ENCODE measurements at places on chromosomes 3 and 15.

DNA sequence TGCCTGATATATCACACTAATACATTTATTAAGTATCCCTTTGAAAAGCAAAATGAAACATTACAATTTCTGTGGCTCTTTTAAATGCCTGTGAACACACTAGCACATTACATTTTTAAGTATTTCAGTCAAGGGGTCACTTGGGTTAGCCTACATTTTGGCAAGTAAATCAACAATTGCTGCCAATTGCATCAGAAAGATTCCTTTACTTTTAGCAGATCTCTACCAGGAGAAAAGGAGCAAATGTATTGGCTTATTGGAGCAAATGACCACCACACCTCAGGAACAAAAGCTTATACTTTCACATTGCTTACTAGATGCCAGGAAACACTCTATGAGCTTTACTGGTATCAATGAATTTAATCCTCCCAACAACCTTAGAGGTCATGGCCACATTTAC lies 947.1 kb downstream of the FHIT start:
- DNase-seq: no peak

DNA sequence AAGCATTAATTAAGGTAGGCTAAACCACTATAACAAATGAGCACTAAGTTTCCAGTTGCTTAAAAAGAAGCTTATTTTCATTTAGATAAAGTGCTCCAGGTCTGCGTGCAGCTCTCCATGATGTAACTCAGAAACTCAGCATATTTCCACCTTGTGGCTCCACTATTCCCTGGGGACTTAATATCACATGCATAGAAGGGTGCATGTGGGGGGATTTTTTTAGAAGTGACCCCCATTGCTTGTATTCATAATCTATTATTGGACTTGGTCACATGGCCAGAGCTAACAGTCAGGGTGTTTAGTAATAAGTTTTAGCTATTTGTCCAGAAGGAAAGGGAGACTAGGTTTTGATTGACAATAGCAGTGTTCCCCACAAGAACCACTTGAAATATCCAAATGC lies 86.8 kb downstream of the TMCO5A start:
- DNase-seq: no peak

DNA sequence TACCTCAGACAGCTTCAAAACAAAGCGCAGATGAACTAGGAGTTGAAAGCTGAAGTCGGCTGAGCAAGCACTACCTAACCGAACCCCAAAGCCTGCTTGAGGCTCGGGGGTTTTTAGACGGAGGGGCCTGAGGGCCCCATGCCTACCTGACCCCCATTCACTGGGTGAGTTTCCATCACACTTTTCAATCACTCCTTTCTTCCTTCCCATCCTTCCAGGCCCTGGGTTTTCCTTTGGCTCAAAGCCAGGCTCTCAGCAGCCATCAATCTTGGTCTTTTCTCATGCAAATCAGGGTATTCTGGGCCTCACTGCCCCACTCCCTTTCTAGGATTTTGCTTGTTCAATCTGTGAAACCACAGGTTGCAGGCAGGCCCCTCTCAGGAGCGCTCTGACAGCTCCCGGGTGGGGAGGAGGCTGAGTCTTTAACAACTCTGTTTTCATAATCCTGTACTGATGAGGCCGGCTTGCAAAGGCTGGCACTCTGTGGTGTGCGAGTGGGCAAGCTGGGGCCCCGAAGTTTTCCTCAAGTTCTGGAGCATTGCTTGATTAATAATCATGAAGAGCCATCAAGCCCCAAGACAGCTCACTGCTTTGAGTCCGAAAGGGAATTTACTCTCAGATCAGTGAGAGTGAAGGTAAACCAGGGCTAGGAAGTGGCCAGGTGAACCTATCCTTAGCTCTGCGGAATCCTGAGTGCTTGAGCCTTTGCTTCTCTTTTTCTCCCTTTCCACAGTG lies 97.6 kb downstream of the FRMD4B start:
- peak; percentile 48 for DNase-seq

GRCh38 chr15:87263296-87263695 lies 993.2 kb downstream of the NTRK3 start:
- no peak for DNase-seq

DNA sequence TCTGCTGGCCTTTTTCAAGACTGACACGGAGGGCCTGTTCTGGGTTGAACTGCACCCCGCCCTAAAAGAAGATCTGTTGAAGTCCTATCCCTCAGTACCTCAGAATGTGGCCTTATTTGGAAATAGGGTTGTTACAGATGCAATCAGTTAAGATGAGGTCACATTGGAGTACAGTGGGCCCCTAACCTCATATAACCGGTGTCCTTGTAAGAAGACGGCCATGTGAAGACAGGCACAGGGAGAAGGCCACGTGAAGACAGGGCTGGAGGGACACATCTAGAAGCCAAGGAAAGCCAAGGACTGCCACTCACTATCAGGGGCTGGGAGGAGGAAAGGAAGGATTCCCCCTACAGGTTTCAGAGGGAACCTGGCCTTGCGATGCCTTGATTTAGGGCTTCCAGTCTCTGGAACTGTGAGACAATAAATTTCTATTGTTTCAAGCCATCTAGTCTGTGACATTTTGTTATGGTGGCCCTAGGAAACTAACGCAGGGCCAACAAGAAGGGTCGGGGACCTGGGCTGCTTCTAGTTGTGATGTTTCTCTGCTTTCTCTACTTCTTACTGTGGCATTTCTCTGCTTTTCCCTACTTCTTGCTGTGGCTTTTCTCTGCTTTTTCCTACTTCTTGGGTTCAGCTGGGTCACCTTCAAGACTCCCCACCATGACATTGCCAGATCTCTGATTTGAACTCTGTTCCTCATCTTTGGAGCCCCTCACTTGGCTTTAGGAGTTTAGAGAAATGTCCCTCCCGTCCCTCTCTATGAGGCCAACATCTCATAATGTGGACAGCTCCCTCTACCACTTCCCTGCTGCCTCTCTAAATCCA lies 4.8 kb upstream of the CCDC174 start:
- no peak for DNase-seq

- no peak for DNase-seq
Measured at GRCh38 chr3:58474967-58475578, 16.8 kb upstream of the KCTD6 start.

- no peak for DNase-seq
Measured at GRCh38 chr3:130515755-130516154, 1.2 kb upstream of the COL6A6 start.

GRCh38 chr15:28269097-28269496 lies 52.9 kb downstream of the HERC2 start:
- no peak for DNase-seq

- DNase-seq: no peak
Measured at GRCh38 chr3:160006282-160007163, 17.9 kb downstream of the IL12A start.

- no peak for DNase-seq
Measured at GRCh38 chr3:12978682-12979081, 94.5 kb downstream of the IQSEC1 start.

DNA sequence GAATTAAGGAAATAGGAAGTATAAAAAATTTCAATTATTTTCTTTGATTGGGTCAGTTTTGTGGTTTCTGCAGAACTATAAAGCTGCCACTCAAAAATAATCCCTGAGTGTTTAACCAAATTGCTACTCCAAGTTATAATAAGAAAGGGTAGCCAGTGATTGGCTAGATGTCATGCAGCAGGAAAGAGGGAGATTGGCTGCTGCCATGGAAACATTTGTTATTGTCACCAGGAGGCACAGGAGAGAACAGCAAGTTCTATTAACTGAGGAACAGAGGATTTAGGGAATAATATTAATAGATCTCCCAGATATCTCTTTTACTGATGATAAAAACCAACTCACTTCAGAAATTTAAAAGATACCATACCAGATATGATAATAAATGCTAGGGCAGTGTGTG lies 42.6 kb downstream of the CLDN1 start:
- DNase-seq: no peak

DNA sequence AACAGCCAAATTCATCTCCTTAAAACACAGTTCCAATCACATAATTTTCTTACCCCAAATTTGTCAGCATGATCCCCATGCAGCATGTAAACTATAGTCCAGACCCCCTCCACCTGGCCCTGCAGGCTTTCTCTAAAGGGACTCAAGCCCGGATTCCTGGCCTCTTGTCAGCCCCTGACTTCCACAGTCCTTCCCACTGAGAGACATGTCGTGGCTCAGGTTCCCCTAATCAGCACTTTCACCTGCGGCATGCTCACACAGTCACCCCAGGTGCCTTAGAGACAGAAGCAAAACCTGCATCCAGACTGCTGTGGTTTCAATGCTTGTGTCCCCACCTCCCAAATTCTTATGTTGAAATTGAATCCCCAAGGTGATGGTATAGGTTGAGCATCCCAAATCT lies 372.7 kb upstream of the ATP10A start:
- no peak for DNase-seq

GRCh38 chr3:118846176-118846575 lies 188.5 kb downstream of the IGSF11 start:
- no peak for DNase-seq

GRCh38 chr3:49166752-49167556 lies 823 bp upstream of the CCDC71 start:
- no peak for DNase-seq

- DNase-seq: no peak
Measured at GRCh38 chr3:126436826-126437717, 38.6 kb downstream of the ZXDC start.

DNA sequence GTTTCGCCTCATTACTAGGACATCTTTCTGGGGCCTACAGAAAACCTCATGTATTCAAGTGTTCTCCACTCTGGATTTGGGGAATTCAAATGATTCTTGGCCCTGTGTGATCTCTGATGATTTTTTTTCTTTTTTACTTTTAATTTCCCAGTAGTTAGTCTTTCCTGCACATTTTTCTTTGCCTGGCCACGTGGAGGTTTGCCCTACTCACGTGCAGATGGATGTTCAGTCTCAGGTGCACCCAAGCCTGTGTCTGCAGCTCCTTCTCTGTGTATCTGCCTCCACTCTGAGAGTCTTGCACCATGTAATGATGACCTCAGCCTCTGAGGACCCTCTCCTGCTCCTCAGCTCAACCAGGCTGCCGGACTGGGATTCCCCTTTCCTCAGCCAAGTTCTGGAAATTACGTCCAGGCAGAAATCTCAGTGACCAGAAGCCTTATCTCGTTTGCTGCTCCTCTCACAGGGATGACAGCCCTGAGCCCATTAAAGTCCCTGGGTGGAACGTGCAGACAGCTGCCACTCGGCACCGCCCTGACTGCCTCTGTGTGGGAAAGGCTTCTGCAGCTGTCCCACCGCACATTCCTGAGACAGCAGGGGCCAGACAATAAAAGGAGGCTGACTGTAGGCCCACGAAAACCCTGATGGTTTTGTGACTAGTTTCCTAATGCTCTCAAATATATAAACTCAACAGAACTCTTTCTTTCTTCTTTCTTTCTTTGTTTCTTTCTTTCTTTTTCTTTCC lies 31.4 kb upstream of the GABRB3 start:
- DNase-seq: no peak

DNA sequence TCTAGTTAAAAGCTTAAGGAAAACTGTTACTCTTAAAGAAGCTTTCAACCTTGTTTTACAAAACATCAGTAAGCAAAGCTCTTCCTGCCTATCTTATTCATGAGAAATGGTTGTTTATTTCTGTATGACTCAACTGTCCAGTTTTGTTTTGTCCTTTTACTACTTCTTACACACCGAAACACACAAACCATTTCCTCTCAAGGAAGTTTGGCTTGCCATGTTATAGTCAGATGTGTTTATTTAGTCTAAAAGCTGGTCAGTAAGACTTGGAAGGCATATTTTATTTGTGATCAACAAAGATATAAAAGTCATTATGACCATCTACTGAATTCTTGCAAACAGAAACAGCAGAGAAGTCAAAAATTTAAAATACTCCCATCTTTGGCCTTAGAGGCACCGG lies 53.2 kb upstream of the RBSN start:
- no peak for DNase-seq
